ENCODE measurements at places on chromosomes 3 and 15.

DNA sequence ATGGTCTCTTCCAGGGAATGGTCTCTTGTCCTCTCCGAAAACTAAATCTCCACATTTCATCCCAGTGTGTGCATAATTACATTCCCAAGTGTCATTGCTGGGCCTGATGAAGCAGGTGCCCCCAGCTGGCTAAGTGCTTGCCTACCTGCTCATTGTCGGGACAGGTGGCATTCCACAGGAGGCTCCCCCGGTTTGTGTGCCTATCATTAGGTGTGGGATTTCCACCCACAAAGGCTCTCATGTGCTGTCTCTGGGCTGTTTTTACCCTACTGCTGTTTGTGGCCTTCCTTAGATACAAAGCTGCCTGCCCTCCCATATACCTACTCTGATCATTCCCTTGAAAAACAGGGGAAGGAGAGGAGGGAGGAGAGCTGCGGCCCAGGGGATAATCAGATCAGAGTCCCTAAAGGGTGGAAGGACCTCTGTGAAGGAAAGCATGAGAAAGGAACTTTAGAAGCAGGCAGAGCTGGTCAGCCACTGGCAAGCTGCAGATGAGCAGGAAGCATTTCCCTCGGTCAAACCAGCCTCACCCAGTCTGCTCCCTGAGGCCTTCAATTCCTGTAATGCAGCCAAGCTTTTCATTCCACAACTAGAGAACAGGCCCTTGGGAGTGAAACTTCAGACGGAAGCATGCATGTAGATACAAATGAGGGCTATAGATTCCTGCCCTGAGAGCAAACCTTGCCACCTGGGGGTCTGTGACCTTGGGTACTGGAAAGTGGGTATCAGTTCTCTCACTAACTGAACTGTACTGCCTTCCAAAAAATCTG lies 60.7 kb upstream of the HEG1 start:
- no peak for DNase-seq

- DNase-seq: no peak
These were observed 28.4 kb downstream of the P3H2 start for GRCh38 chr3:190092250-190092649.

DNA sequence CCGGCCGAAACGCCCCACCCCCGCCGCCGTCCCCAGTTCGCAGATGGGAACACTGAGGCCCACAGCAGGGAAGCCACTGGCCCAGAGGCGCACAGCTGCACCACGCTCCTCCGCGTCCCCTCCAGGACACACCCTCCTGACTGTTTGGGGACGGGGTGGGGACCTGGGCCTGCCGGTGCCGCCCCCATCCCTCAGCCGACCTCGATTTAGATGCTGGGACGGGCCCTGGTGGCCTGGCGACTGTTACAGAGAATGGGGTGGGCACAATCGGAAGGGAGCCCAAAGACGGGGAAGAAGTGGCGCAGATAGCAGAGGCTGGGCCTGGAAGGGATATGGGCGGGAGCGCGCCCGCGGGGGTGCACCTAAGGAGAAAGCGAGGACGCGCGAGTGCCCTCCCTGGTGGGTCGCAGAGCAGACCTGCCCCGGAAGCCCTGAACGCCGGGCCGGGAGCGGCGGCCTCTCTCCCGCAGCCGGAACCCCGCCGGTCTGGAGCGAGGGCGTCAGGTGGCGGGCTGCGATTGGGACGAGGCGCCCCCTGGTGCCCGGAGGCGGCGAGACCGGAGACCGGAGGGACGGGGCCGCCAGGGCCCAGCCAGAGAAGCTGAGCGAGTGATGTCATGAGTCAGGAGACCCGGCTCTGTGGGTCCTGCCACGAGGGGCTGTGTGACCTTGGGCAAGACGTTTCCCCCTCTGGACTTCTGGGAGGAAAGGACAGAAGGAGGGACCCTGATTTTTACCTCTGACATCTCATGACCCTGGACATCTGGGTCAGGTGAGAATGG lies 78.4 kb downstream of the IQSEC1 start:
- peak; percentile 89 for DNase-seq

GRCh38 chr3:172591876-172592771 lies 68.9 kb upstream of the TNFSF10 start:
- peak; percentile 57 for DNase-seq

DNA sequence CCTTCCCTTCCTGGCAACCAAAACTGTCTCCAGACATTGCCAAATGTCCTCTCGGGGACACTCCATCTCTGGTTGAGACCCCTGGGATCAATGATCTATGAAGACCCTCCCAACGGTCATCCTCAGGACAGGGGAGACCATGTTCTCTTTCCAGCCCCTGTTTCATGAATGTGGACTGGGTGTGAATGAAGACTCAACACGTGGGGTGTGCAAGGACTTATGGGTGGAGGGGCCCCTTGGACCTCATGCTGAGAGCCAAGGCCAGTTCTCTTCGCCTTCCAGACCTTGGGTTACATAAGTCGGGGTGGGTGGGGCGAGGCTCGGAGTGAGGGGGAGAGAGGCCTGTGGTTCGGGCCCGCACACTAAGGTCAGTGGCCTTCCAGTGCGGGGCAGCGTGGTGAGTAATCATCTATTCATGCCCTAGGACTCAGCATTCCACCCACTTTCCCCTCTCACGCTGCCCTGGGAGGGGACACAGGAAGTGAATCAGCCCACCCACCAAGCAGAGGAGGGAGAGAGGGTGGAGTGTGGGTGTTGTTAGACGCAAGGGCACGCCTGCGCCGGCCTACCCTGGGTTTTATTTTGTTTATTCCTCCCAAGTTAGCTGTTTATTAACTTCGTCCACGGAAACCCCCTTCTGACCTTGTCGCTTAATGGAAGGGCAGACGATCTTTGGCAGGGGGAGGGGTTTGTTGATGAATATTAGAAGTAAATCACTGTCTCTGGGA lies 6.7 kb downstream of the PAQR5 start:
- DNase-seq: peak; percentile 18

Measured in Peyer's patch (tissue), 4 donors.